Ascending aorta (tissue), 2 donors: ENCODE measurements at places on chromosomes 1 and 21.

DNA sequence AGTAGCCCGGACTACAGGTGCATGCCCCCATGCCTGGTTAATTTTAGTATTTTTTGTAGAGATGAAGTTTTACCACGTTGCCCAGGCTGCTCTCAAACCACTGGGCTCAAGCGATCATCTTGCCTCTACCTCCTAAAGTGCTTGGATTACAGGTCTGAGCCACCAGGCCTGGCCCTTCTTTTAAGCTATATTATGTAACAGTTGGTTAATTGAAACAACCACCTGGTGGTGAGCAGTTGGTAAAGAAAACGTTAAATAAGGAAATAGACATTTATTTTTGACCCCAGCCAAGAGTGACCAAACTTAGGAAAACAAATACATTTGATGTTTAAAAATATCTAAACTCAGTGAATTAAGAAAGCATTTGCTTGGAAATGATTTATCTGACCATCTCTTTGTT is 12.1 kb upstream of the PDC start:
- no peak for DNase-seq

- DNase-seq, result no peak
Measured at GRCh38 chr1:111591937-111592336, 27.7 kb upstream of the RAP1A start.

- no peak for DNase-seq
Measured at GRCh38 chr1:36585569-36586548, 103.1 kb upstream of the CSF3R start.

- DNase-seq, result no peak
Measured at GRCh38 chr1:19139711-19140110, 70.4 kb downstream of the UBR4 start.

- DNase-seq, result no peak
Measured at GRCh38 chr1:33128781-33129180, 47.8 kb downstream of the AZIN2 start.

- DNase-seq, result no peak
Measured at GRCh38 chr1:161473348-161473747, 31.9 kb upstream of the FCGR2A start.

DNA sequence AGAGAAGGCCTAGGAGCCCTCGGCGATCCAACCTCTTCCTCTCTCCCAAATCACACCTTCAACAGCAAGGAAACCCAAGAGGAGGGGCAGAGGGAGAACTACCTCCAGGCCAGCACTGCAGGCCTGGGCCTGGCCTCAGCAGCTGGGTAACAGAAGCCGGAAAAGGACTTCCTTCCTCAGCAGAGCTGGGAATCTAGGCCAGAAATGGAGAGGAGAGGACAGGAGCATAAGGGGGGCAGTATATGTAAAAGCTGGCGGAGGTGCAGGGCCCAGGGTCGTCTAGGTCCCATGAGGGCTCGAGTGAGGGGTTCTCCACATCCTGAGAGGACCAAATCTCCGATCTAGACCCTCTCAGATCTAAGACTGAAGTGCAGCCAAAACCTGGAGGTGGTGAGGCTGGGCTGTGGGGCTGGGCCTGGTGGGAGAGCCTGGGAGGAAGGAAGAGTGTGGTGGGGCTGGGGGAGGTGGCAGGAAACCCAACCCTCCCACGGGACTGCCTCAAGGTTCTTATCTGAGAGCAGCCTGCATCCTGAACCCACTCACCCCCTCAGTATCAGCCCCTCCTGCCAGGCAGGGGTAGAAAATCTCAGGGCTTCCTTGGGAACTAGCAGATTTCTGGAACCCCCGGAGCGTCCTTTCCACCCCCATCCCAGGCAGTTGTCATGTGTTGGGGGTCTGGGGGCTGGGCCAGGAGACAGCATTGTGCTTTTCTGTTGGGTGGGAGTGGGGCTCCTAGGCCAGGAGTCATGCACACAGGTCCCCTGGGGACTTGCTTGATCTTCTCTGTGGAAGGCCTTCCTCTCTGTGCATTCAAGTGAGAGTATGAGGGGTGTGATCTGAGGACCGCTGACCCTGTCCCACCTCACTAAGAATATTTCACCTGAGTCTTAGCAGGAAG is 33.0 kb downstream of the PIK3C2B start:
- no peak for DNase-seq

DNA sequence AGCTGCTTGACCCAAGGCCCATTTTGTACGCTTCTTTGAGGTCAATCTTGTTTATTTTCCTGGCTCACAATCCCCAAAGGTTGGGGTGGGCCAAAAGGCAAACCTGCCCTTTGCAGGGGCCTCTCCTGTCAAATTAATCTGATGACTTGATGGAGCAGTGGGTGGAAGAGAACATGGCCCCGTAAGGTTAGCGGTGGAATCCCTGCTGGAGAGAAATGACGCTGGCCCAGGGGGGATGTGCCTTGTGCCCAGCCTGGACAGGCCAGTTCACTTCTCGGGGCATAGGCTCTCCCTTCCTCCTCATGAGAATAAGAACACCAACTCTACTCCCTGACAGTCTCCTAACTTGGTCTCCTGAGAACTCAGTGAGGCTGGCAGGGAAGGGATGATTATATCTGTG is 40.5 kb downstream of the C1orf198 start:
- peak; percentile 62 for DNase-seq

DNA sequence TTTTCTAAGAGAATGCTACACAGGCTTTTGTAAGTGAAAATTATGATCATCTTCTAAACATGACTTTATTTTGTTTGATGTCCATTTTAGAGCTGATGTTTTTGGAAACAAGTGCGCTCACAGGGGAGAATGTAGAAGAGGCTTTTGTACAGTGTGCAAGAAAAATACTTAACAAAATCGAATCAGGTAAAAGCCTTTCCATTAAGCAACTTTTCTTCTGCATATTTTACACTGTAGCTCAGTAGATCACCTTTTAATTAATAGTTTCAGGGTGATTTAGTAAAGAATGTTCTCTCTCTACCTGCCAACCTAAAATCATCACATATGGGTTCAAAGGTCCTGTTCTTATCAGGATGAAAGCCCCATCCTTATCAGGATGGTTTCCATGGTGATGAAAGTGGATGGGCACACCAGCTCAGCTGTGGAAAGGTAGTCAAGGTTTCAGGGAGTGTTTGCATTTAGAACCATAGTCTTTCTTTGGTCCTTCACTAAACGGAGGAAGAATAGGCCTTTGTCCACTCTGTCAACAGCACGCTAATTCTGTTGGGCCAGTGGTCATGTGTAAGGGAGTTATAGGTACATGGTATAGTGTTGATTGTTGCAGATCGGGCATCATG is 28.1 kb downstream of the RAB4A start:
- DNase-seq, result no peak

DNA sequence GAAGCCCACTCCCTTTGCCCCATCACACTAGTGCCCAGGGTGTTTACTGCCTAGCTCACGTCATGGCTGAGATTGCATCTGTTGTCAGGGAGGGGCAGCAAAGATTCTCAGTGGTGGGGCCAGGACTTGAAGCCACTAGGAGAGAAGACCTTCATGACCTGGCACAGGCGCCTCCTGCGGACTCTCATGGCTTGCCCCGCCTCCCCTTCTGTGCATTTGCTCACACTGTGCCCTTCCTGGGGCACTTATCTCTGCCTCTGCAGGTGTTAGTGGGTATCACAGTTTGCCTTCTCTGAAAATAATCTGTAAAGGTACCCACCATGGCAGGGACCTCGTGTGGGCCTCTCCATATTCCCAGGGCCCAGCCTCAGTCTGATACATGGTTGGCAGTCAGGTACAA is 20.1 kb downstream of the PTPRU start:
- no peak for DNase-seq

DNA sequence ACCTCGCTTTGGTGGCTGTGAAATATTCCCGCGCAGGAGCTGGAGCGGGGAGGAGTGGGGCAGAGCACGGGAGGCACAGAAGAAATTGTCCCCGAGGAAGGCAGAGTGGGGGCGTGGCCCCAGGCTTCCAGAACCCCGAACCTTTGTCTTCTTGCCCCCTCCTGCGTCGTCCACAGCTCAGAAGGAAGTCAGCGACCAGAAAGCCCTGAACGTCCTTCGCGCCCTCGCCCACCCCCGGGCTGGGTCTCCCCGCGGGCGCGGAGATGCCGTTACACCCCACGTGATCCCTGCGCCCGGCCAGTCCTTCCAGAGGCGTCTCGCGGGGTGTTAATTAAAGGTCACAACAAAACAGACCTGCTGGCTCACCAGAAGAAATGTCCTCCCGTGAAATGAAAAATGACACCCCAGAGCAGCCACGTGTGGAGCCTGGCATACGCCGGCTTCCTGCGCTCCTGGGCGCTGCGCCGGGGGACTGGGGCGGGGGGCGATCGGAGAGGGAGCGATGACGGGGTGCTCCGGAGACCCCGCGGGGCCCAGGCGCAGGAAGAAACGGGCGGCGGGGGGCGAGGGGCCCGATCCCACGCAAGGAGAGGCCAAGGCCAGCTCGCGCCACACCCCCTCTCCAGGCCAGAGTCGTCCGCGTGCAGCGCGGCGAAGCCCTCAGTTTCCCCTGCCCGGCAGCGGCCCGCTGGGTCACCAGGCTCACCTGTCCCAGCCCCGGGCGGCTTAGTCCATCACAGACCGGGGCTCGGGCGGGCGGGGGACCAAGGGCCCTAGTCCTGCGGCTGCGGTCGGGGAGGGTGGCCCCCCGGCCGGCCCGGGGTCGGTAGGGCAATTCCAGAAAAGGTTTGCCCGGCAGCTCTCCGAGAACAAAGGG is 995 bp upstream of the KIF26B start:
- DNase-seq, result no peak

GRCh38 chr1:148307583-148308185 is 155.6 kb upstream of the NBPF11 start:
- no peak for DNase-seq

GRCh38 chr21:31211836-31212235 is 132.2 kb downstream of the TIAM1 start:
- no peak for DNase-seq

DNA sequence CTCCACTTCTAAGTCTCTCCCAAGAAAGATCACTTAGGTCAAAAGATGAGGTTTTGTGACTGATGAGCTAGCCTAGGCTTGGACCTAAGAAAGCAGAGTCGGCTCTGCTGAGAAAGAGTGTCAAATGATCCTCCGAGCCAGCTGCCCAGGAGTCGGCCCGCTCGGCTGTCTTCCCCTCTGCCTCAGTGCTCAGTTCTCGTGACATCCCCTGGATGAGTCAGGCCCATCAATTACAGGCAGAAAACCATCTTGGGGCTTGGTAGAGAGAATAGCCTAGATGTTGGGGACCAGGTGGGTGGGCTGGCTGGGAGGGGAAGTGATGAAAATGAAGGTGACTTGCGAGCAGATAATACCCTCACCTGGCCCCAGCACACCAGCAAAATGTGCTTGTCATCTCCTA is 60.5 kb downstream of the SLC66A1 start:
- DNase-seq, result no peak

GRCh38 chr1:165857046-165857801 is 29.8 kb downstream of the UCK2 start:
- no peak for DNase-seq

DNA sequence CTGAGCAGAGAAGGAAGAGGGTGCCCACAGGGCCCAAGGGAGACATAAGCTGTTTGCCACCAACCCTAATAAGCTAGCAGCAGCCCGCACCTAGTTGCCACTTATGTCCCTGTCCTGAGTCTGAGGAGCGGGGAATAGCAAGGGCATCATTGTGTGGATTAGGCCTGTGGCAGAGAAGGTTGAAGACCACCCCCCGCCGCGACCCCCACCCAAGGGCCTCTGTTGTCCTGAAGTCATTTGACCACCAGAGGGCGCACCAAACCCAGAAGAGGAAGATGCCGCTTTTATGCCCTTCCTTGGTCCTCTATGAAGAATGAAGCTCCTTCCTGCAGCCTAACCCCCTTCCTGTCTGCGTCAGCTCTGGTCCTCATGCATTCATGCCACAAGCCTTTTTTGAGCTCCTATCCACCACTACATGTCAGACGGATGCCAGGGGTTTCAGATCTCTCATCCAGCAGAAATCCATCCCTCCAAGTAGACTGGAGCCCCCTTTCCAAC is 16.6 kb downstream of the RHBG start:
- DNase-seq, result no peak

GRCh38 chr1:103108376-103109150 is at the start of gene COL11A1:
COL11A1 (minus strand) TSS chr1:103108522; CDS start chr1:103108178, 344 bp downstream.
- no peak for DNase-seq
